ENCODE measurements at places on chromosomes 1 and 21.
A peak's percentile ranks its signal among the peaks of the same experiment; 100 is the strongest.

GRCh38 chr1:208326033-208326432 is 81.8 kb upstream of the PLXNA2 start:
- no peak for DNase-seq

GRCh38 chr1:26279456-26280332 is at the start of gene SH3BGRL3:
Gene SH3BGRL3, plus strand, starts transcription at chr1:26280086. Its CDS starts 70 bp downstream, at chr1:26280156.
- peak; percentile 89 for DNase-seq

- DNase-seq = peak; percentile 26
These were observed 100.6 kb downstream of the CRYAA start for GRCh38 chr21:43269440-43269839.

GRCh38 chr1:245673881-245674414 is 519.2 kb downstream of the KIF26B start:
- DNase-seq = no peak

DNA sequence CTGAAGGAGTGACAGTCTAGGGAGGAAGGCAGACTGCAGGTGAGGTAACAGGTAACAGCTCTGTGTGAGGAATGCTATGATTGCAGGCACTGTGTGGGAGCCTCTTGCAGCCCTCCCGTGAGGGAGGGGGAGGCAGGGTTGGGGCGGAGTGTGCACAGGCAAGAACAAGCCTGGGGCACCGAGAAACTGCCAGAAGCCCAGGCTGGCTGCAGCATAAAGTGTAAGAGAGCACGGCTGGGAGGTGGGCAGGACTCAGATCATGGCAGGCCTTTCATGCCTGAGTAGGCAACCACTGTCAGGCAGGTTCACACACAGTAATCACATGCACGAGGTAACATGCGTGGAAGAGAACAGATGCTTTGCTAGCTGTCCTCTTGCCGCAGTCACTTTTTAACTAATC is 11.3 kb upstream of the RHEX start:
- DNase-seq = no peak

DNA sequence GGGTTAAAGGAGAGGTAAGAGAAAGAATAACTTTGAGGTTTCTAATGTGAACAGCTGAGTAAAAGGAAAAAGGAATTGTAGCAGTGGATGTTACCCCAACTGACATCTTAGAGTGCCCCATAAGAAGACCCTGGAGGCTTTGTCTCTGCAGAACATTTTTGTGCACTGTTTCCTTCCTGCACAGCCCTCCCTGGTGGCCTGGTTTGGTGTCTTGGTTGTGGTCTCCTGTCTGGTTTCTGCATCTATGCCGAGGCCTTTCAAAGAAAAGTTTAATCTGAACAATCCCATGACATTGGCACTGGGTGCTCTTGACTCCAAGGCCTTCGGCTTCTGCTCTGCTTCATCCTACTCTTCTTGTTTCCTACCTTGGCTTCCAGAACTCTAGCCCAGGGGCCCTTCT is 57.8 kb downstream of the RHOU start:
- peak; percentile 64 for DNase-seq

DNA sequence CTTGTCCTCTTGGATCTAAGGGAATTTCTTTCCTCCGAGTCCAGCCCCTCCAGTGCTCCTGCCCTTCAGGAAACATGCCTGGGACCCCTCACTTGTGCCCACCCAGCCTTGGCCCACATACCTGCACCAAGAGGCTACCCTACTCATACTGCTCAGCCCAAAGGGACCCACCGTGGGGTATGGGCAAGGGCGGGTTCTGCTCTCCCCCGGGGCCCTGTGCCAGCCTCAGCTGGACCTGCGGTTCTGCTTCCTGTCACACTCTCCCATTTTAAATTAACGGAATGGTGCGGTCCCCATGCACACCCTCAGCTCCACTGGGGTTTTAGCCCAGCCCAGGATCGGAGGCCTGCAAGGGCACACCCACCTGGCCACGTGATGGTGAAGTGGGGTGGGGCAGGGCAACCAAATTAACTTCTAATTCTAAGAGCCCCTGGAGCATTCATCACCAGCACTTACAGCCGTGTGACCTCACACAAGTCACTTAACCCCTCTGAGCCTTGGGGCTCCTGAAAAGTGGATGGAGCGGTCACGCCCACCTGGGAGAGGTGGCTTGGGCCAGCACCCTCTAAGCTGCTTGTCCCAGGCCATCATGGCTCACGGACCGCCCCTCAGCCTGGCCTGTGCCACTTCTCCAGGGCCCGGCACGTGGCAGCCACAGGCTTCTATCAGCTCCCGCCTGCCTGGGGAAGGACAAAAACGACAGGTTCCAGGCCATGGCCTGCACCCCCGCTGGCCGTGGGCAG is 28.3 kb downstream of the TP73 start:
- no peak for DNase-seq

DNA sequence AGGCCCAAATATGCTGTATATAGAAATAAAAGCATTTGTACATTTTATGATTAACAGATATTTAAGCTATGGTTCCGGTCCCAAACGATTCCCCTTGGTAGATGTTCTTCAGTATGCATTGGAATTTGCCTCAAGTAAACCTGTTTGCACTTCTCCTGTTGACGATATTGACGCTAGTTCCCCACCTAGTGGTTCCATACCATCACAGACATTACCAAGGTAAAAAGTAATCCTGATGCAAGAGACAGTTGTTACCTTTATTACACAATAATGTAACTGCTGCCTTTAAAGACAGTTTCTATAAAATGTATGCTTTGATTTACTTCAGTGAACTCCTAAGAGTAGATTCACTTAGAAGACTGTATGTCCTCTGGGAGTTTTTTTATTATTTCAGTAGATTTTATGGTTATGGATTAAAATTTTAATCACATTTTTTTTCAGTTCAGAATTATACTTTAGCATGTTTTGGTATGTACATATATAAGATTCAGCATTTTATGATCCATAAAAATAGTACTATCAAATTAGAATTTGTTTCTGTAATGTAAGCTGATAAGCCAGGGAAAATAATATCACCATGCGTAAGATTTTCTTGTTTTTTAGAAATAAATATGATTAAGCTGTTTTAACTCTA is 96.5 kb downstream of the USP25 start:
- peak; percentile 58 for DNase-seq

DNA sequence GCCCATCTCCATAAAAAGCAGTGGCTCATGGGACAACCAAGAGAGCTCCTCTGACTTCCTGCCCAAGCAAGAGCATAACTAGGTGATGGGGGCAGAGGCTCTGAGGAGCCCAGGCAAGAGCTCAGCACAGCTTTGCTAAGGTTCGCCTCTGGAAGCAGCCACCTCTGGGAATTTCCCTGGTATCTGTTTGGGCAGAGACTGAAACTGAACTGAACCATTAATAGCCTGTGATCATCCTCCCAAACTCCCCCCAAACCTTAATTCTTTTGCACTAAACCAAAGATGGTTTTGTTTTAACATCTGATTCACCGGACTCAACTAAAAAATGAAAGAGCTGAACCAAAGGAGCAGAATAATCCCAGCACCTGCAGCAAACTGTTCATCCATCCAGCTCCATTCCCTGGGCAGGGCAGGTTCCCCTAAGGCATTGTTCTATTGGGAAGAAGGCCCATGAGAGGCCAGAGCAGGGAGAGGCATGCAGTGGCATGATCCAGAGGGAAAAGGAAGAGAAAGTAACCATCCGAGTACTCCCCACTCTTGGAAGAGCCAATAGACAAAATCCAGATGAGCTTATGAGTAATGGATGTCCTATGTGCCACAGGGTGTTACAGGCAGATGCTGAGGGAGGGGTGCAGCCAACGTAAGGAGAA is 77.8 kb upstream of the KAZN start:
- no peak for DNase-seq

- DNase-seq = no peak
These were observed 22.7 kb downstream of the KRTAP10-1 start for GRCh38 chr21:44517175-44517899.

- DNase-seq = no peak
These were observed 222.3 kb downstream of the USH2A start for GRCh38 chr1:216200941-216201340.

DNA sequence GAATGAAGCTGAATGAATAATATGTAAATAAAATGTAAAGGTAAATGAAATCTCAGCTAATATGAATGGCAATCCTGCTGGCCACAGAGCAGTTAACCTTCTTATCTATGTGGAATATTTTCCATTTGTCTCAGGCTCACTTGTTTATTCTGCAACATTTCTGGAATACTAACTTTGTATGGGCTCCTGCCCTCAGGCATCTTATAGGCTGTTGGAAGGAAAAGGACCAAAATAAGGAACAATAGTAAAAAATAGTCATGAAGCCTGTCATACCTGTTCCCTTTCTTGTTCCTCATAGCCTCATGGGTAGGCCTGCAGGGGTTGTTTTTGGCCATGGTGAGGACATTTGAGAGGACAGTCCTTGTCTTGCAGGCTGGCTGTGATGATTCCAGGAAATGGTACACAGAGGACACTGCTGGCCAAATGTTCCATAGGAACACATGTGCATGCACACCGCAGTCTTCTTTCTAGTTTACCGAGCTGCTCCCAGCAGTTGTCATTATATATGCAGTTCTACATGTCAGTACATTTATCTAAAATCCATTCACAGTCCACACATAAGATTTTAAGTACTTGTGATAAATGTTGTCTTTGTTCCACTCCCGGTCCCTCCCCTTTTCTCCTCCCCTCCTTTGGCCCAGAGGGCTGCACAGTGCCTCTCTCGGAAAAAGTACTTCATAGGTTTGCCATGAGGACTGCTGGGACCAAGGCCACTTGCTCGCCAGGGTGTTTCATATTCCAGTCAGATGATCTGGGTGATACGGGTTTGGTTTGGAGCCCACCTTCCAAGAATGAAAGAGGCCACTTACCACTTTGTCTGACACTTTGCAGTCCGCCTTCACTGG is 15.2 kb upstream of the KCNQ4 start:
- no peak for DNase-seq

GRCh38 chr1:110053552-110054428 is 16.7 kb downstream of the ALX3 start:
- DNase-seq = peak; percentile 72

DNA sequence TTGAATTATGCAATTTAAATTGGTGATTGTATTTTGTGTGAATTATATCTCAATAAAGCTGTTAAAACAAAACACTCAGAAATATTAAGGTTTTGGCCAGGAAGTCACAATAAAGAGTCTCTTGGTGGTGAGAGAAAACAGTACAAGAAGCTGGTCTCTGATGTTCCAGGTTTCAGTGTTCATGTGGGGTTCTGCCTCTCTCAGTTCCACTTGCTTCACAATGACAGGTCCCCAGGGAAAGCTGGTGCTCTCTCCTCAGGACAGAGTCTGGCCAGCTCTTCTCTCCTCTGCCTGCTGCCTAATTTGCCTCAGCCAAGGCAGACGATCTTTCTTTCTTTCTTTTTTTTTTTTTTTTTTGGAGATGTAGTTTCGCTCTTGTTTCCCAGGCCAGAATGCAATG is 342.9 kb upstream of the PLXNA2 start:
- no peak for DNase-seq

DNA sequence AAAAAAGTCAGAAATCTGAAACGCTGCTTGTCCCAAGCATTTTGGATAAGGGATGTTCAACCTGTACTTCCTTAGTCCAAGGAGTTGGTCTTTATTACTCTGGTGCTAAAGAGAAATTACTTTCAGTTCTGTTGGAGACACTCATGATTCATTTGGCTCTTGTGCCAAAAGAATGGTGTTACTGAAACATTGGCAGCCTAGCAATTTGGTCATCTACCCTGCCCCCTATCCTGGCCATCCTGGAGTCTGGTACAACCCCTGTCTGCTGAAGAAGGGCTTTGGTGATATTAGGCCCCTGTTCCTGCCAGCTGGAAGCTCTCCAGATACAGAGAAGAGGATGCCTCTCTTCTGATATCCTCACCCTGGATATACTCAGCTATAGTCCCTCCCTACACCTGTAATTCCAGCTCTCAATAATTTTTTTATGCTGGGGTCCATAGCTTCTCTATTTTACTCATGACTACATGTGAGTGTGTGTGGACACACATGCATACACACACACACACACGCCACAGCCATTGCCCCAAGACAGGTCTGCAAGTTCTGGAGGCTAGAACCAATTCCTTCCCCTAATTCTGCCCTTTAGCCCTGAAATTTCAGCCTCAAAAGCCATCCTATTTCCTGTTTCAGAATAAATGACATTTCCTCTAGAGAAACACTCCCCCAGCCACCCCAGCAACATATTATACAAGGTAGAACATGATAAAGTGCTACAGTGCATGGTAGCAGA is 40.0 kb downstream of the LHX8 start:
- DNase-seq = no peak

DNA sequence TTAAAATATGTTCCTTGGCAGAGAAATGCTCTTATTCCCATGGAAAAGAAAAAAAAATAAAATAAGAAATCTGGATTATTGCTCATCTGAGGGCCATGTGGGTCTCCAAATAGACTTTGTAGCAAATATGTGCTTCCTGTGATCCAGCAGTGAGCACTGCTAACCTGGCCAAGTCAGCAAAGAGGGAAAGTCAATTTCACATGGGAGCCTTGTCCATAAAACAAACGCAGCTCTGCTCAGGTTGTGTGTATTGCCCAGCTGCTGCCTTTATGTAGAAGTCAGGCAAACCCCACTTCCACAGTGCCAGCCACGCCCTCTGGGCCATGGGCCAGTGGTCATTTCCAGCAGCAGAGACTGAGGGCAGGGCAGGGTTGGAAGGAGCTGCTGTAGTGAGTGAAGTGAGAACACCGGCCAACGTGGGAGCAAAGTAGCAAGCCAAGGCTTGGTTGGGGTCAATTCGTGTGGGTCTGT is 174.3 kb downstream of the LYPLAL1 start:
- DNase-seq = no peak

DNA sequence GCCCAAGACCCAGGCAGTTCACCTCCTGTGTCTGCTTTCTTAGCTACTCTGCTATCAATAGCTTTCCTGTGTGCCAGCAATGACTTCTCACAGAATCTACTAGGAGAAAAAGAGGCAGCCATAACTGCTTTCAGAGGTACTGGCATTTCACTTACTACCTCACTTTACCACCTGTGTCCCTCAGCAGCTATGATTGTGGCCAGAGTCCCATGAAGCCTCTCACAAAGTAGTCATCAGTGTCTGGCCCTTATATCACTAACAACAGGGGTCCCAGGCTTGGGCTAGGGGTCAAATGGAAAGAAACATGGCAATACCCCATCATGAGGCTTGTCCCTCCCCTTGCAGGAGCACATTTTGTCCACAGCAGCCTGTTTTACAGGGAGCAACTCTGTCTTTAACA is 62.7 kb upstream of the EPS8L3 start:
- no peak for DNase-seq

All from activated CD4-positive, alpha-beta T cell treated with anti-CD3 and anti-CD28 coated beads, Interleukin-2, amount 10 ng/mL, durations not matched to agents 7 days and 5 days (primary cell).